ENCODE measurements at places on chromosomes 3 and 15.

DNA sequence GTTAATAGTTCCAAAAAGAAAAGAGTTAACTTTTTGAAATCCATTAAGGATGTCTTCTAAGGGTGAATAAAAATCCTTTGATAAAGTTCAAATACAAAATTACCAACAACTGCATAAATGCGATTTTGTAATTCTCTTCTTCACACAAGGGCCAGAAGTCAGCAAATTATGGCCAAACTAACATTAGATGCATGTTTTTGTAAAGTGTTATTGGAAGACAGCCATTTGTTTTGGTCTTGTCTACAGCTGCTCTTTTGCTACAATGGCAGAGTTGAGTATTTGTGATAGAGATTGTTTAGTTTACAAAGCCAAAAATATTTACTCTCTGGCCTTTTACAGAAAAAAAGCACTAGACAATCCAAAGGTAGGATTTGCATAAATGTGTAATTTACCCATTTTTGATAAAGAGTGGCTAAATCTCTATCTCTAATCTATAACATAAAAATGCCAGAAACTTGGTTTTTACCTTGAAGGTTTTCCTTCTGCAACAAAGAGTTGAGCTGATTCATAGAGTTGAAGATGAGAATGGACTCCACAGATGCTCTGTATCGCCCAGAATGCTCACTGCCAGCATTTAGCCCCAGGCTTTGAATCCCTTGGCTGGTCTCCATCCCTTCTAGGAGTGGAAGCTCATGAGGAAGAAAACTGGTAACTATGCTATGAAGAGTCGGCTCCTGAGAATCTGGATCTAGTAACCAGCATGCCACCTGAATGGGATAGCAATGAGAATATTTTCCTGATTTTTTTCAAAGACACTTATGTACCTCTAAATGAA, 64.5 kb downstream of the POLQ start:
- DNase-seq = no peak

DNA sequence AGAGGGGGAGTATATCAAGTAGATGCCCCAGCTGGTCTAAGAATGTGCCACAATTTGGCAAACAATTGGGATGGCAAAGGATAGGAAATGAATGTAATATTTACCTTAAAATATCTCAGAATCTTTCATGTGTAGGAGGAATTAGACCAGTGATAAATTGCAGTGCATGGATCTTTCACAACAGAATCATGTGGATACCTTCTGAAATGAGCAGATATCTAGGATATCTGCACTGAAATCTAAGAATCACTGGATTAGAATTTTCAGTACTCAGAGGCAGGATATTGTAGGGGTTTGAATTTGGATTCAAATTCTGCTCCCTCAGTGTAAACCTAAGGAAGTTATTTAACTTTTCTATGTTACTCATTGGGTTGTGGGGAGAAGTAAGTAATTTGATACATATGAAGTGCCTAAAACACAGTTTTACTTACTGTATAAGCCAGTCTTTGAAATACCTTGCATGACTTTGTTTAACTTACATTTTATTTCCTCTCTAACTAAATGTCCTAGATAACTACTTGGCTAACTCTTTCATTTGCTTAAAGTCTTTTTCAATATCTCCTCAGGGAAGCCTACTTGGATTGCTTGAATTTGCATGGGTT, 8.8 kb downstream of the IL1RAP start:
- DNase-seq = no peak

DNA sequence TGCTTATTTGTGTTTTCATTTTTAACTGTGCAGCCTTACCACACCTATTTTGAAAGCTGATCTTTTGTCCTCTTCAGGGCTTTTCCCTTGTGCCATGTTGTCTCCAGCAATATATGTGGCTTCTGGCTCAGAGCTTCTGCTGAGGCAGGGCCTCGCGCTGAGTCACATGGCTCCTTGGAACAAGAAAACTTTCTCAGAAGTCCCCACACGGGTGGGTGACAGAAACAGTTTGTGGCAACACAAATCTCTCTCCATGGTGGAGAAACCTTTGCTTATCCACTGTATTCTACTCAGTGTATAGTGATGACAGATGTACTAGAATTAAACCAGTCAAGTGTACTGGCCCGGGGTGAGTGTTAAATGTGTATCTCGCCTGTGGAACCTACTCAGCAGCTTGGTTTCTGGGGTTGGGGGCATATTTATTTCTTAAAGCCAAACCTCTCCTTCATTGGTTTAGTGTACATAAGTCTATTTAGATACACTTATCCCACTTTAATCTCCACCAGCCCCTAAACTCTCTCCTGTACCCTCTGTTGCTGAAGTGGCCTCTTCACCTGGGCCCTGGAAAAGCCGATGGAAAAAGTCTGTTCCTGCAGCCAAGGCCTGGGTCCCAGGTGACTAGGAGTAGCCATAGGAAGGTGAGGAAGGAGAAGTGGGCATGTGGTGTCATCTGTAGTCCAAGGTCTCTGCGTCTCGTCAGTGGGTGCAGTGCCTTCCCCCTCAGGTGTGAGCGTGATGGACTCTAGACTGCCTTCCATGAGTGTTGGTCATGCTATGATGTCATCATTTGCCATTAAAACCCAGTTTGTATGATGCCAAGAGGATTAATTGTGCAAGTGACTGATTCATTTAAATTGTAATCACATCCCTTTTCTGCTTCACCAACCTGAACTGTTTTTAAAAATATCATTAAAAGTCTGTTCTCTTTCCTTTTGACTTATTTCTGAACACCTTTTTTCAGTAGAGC, 3.2 kb upstream of the FBXL22 start:
- DNase-seq = no peak

DNA sequence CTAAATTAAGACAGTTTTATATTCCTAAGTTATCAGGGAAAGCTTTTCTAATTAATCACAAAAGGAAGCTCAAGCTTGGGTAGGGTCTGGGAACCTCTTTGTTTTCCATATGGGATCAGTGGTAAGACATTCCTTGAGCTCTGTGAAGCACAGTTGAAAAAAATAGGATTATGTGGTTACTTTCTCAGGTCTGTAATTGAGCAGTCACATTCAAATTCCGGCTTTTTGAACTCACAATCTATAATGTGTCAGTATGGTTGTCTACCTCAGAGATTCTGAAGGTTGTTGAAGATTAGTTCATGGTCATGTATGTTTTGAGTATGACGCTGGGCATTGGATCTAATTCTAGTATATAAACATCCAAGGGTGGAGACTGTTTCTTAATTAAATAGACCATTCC, 364.5 kb downstream of the LPP start:
- no peak for DNase-seq

DNA sequence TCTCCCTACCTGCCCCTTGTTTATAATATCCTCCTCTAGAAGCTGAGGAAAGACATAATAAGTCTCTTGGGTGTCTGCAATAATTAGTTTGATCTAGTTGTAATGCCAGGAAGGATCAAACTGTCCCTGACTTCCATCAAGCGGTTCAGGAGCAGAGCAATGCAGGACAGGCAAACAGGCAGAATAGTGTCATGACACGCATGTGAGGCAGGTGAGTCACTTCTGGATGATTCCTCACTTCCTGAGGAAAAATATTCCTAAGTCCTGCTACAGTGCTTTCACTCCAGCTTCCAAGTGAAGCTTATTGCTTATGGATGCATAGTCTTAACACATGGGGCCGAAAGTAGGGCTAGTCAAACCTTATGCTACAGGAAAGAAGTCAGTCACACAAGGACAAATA, 85.8 kb downstream of the GREM1 start:
- no peak for DNase-seq

DNA sequence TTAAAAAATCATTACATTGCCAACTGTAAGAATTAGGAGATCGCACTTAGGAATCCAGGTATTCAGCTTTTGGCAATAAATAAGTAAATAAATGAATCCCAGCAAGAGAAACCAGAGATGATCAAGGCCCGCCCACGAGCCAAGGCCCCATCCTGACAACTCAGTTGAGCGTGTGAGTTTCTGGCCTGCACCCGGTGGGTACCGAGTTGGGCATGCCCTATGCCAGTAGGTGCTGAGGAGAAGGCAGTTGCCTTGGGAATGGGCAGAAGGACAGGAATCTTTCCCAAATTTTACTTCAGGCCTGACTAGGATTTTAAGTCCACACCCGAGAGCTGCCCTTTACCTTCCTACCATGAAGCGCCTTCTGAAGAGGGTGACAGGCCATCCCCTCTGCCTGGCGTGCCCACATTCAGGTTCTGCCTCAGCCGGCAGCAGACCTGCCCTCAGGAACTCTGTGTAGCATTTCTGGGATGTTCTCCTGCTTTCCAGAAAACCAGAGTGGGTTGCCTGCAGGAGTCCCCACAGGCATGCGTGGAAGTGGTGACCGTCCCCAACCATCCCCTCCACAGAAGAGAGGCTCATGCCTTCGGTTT, 99.3 kb upstream of the ALDH1A3 start:
- peak; percentile 79 for DNase-seq

GRCh38 chr3:138975351-138975750, 28.3 kb downstream of the FOXL2NB start:
- no peak for DNase-seq

DNA sequence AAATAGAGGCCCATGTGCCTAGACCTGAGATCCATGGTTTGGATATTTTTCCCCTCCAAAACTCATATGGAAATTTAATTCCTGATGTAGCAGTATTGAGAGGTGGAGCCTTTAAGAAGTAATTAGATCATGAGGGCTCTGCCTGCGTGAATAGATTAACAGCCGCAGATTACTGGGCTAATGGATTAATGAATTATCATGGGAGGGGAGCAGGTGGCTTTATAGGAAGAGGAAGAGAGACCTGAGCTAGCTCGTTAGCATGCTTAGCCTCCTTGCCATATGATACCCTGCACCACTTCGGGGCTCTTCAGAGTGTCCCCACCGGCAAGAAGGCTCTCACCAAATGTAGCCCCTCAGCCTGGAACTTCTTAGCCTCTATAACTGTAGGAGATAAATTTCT, 15.8 kb downstream of the ARHGEF26 start:
- DNase-seq = no peak

Measured in mesenteric fat pad (tissue), 1 donor.